ENCODE measurements at places on chromosomes 13 and 19.

DNA sequence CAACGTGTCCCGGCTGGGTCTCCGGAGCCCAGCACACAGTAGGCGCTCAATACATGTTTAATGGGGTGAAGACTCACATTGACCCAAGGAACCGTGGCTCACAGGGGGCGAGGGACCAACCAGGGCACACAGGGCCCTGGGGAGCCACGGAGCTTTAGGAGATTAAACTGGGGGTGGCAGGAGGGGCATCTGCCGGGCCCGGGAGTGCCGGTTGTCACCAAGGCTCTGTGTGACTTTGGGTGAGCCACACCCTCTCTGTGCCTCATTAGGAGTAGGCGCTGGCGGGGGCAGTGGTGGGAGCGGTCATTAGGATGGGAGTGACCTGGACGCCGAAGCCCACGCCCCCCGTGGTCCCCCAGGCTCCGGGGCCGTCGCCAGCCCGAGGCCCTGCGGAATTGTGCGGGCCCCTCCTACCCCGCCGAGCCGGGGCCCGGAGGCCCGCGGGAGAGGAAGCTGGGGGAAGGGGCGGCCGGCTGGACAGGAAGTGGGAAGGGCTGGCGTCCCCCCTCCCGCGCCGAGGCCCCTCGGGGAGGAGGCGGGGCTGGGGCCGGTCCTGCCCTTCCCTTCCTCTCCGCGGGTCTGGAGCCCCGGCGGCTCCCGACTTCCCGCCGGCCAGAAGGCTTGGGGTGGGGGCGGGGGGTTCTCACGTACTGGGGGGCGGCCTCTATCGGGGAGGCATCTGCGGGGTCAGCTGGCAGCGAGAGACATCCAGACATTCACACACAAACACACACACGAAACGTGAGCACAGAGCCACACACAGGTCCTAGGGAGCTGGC lies 1.8 kb upstream of the SSBP4 start:
- DNase-seq, result peak; percentile 63

DNA sequence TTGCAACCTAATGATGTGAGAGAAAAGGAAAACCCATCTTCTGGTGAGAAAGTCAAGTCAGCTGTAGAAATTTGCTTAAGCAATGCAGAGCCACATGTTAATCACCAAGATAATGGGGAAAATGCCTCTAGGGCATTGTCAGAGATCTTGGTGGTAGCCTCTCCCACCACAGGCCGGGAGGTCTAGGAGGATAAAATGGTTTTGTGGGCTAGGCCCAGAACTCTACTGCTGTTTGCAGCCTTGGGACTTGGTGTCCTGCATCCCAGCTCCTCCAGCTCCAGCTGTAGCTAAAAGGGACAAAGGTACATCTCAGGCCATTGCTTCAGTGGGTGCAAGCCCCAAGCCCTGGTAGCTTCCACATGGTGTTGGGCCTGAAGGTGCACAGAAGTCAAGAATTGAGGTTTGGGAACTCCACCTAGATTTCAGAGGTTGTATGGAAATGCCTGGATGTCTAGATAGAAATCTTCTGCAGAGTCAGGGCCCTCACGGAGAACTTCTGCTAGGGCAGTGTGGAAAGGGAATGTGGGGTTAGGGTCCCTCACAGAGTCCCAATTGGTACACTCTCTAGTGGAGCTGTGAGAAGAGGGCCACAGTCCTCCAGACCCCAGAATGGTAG lies 382.2 kb upstream of the KLHL1 start:
- no peak for DNase-seq

- no peak for DNase-seq
Observed at GRCh38 chr13:46109451-46109850, 4.6 kb upstream of the CPB2 start.

DNA sequence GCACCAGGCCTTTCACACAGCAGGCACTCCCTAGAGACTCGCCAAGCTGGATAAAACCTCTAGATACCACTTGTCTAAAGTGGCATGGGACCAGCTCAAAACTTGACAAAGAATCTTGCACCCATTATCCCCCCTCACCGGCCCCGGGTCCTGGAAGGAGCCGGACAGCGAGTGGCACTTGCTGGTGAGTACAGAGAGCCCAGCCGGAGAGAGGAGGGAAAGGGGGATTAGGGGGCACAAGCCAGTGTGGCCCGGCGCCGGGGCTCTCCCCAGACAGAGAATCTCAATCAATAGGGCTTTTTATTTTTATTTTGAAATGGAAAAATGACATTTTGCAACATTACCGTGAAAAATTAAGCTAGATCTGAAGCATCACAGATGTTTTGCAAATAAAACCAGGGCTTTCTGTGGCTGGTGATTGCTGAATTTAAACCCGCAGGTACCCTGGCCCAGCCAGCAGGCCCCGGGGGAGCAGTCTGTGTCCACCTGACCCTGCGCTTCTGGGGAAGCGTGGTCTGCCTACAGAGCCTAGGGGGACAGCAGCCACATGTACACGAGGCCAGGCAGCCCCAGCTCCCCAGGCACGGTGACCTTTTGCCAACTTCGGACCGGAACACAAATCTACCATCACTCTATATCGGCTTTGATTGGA lies 10.0 kb upstream of the VSTM2B start:
- DNase-seq, result no peak

- no peak for DNase-seq
Observed at GRCh38 chr13:72696579-72696978, 30.9 kb downstream of the MZT1 start.

GRCh38 chr13:94030415-94031119 lies 448.9 kb downstream of the DCT start:
- no peak for DNase-seq
